ENCODE measurements at places on chromosomes 5 and 9. TPM values are rescaled to one million over a fixed set of nuclear protein-coding genes. Genes with fewer than 3 reads are reported as not detected.

DNA sequence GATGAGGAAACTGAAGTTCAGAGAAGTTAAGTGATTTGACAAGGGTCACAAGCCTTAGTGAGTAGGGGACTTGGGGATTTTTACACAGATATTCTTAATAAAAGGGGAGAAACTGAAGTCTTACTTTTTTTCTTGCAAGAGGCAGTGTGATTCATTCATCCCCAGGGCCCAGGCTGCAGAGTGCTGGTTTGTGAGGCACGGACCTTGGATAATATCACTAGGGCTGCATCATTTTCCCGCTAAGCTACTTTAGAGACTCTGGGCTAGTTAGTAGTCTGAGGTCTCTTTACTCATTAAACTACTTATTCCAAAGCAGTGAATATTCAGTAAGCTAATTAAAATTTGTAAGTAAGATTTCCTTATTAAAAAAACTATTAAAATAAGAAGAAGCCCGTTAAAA lies 195.0 kb downstream of the PBX3 start:
- no peak for DNase-seq
- no peaks in the 10 kb centered on the region for H3K4me1 ChIP-seq
- H3K4me3 ChIP-seq: no peak overlapping the region
- no peak overlapping the region for H3K27ac ChIP-seq
- no peaks in the 10 kb centered on the region for H3K36me3 ChIP-seq

The OBP2B gene
- not detected for polyA plus RNA-seq

DNA sequence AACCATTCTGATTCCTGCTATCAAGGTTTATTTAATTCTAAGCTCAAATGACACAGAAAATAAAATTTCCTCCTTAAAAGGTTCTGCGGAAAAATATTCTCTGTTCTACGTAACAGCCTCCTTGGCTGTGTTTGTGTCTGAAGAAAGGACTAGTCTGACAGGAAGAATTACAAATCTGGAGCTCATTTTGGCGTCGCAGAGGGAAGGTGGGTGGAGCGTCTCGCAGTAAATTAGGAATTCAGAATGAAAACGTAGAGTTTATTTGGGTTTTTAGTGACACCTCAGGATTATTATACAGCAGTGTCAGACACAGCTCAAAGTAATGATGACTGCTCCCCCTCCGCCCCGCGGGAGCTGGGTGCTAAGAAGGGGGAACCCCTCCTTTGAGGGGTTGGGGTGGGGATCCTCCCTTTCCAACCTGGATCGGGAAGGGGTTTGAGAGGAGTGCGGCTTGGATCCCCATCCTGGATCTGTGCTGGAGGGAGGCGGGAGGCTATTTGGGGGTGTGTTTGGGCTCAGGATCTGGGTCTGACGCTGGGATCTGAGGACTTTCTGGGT lies 933 bp upstream of the TGFBR1 start:
- H3K36me3 ChIP-seq: no peaks in the 10 kb centered on the region
- no peak for DNase-seq
- peak overlapping the region; percentile 96 for H3K27ac ChIP-seq
- no peaks in the 10 kb centered on the region for H3K27me3 ChIP-seq
- peaks cover 38% of the 10 kb centered on the region for H3K4me1 ChIP-seq
- peak overlapping the region; percentile 36 for H3K4me3 ChIP-seq

- H3K4me3 ChIP-seq: no peak overlapping the region
- peaks cover 5% of the 10 kb centered on the region for H3K4me1 ChIP-seq
- H3K27me3 ChIP-seq: no peaks in the 10 kb centered on the region
- H3K36me3 ChIP-seq: peaks cover 46% of the 10 kb centered on the region
- DNase-seq: no peak
These were observed 61.8 kb downstream of the ERAP1 start for GRCh38 chr5:96745844-96746531.

The TMEM252 gene
- polyA plus RNA-seq: not detected

DNA sequence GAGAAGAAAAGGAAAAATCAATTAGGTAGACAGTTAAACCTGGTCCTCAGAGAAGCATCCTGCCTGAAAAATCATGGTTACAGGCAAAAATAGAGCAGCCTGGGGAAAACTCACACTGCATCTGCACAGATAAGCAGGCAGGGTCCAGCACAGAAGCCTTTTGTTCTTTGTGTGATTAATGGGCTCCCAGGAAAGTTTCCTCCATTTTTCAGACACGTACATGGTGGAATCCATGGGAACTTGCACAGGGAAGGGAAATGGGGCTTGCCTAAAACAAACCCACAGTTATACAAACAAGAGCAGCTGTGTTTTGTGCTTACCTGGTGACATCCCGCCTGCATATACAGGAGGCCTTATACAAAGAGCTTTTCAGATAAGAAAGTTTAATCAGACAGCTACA lies 243.9 kb upstream of the ATP10B start:
- H3K4me3 ChIP-seq: no peak overlapping the region
- no peaks in the 10 kb centered on the region for H3K4me1 ChIP-seq
- DNase-seq: no peak
- H3K36me3 ChIP-seq: no peaks in the 10 kb centered on the region

GRCh38 chr9:114824110-114824509 lies 18.3 kb upstream of the TNFSF15 start:
- H3K27me3 ChIP-seq: no peaks in the 10 kb centered on the region
- no peak for DNase-seq
- no peak overlapping the region for H3K4me3 ChIP-seq
- H3K27ac ChIP-seq: no peak overlapping the region

GRCh38 chr5:147434049-147434448 lies 75.8 kb downstream of the DPYSL3 start:
- DNase-seq: no peak
- no peak overlapping the region for H3K4me3 ChIP-seq
- no peaks in the 10 kb centered on the region for H3K36me3 ChIP-seq
- no peaks in the 10 kb centered on the region for H3K27me3 ChIP-seq

The DMRT1 gene
- not detected for polyA plus RNA-seq

- peaks cover 5% of the 10 kb centered on the region for H3K27me3 ChIP-seq
- H3K4me1 ChIP-seq: peaks cover 45% of the 10 kb centered on the region
- DNase-seq: no peak
- peak overlapping the region; percentile 67 for H3K4me3 ChIP-seq
These were observed 455.3 kb downstream of the RAB3C start for GRCh38 chr5:59037941-59038797.

DNA sequence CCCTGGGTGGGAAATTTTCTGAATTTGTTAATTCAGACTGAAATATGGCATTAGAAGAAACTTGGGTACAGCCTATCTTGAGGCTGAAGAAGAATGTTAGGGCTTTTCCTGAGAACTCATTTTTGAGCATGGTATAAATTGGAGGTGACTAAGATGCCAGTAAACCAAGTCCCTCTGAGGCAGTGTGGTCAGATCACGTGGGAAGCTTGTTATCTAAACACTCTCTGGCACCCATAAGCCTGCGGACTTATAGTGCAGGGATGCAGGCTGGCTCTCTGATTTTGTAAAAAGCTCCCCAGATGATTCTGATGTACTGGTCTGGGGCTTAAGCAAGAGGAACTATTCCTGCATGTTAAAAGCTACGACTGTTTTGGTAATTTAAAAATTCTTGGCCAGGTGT lies 34.3 kb downstream of the MTMR12 start:
- no peak for DNase-seq
- H3K36me3 ChIP-seq: peaks cover 6% of the 10 kb centered on the region
- no peak overlapping the region for H3K27ac ChIP-seq
- no peaks in the 10 kb centered on the region for H3K27me3 ChIP-seq

DNA sequence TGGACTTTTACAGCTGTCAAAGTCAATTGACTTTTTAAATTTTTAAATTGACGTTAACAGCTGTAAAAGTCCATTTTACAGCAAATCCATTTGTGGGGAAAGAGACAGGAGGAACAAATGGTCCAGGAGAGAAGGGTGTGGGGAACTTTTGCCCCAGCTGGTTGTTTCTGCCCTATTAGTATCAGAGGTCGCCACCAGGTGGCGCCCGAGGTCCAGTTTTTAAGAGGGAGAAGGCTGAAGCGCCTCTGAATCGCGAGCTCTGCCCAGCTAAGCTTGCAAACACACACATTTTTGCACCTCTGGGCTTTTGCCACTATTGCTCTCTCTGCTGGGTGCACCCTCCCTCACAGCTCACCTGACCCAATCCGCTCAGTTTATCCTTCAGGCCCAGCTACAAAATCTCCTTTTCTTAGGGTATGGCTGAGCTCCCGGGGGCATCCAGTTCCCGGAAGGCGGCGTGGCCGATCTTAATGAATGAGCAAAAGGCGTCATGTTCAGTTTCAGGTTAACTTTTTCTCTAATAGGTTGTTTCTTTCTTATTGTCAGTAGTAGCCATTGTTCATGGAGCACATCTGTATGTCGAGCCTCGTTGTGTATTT lies 6.3 kb upstream of the TTLL11 start:
- no peaks in the 10 kb centered on the region for H3K4me1 ChIP-seq
- H3K27me3 ChIP-seq: no peaks in the 10 kb centered on the region
- H3K4me3 ChIP-seq: no peak overlapping the region
- no peak for DNase-seq
- no peak overlapping the region for H3K27ac ChIP-seq

GRCh38 chr5:75558981-75559632 lies 47.4 kb downstream of the POLK start:
- no peak for DNase-seq

GRCh38 chr5:103923616-103924168 lies 361.1 kb upstream of the NUDT12 start:
- H3K4me1 ChIP-seq: no peaks in the 10 kb centered on the region
- H3K27ac ChIP-seq: no peak overlapping the region
- H3K27me3 ChIP-seq: no peaks in the 10 kb centered on the region

- H3K27ac ChIP-seq: peak overlapping the region; percentile 13
- no peak for DNase-seq
- no peak overlapping the region for H3K4me3 ChIP-seq
These were observed 251.3 kb downstream of the GAS1 start for GRCh38 chr9:86695910-86696424.

DNA sequence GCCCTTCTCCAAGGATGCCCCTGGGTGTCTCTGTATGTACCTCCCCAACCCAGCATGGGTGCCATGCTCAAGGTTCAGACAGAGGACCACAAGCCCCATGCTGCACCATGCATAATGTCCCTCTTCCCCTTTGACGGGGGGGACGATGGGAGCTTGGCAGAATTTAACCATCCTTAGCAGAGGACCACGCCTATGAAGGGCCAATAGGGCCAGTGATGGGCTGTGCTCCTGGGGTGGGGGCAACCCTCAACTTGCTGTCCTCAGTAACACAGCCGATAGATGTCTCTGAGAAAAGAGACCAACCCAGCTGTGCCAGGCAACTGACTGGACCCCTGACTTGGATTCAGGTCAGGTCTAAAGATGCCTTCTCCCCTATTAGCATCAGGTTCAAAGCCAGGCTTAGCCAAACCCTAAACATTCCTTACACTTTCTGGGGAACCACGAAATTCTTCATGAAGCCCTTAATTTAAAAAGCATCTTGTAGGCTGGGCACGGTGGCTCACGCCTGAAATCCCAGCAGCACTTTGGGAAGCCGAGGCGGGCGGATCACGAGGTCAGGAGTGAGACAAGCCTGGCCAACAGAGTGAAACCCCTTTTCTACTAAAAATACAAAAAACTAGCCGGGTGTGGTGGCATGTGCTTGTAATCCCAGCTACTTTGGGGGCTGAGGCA lies 20.7 kb upstream of the JADE2 start:
- H3K27me3 ChIP-seq: no peaks in the 10 kb centered on the region
- no peaks in the 10 kb centered on the region for H3K36me3 ChIP-seq
- H3K4me3 ChIP-seq: no peak overlapping the region
- no peak overlapping the region for H3K27ac ChIP-seq

The IFNA13 gene
- not detected for polyA plus RNA-seq

DNA sequence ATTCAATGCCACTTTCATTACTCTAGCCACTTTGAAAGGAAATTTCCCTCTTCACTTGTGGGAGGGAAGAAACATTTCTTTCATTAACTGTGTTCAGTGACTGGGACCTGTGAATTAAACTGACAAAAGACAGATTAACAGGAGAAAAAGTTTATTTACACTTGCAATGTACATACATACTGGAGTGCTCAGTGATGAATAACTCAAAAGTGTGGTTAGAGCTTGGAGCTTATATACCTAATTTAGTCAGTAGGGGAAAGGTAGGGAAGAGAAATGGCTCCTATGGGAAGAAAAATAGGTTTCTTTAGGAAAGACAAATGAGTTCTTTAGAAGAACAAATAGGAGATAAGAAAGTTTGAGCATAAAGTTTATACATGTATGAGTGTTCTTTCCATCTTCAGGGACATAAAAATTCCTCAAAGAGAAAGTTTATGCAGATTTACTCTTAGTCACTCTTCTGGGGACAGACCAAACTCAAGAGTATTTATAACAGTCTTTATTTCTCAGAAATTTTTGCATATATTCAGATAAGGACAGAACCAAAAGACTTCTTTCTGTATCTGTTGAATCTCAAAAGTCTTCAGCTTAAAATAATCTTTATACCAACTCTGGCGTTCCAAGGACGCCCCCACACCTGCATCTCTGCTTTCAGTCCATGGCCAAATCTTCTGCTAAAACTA lies 120.0 kb upstream of the RAI14 start:
- H3K4me1 ChIP-seq: peaks cover 12% of the 10 kb centered on the region
- no peak for DNase-seq
- no peaks in the 10 kb centered on the region for H3K36me3 ChIP-seq

DNA sequence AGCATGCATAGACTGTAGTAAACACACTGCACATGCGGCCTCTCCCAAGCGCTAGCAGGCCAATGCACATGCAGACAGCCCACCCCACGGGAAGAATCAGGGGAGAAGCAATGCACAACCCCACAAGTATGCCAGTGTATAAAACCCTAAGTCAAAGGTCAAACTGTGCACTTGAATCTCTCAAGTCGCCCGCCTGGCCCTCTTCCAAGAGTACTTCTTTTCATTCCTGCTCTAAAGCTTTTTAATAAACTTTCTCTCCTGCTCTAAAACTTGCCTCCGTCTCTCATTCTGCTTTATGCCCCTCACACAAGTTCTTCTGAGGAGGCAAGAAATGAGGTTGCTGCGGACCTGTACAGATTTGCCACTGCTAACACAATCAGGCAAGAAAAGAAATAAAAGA lies 50.4 kb downstream of the PTPDC1 start:
- DNase-seq: no peak
- H3K27ac ChIP-seq: peak overlapping the region; percentile 31
- H3K36me3 ChIP-seq: no peaks in the 10 kb centered on the region
- H3K4me3 ChIP-seq: no peak overlapping the region
- H3K4me1 ChIP-seq: peaks cover 36% of the 10 kb centered on the region
- H3K27me3 ChIP-seq: no peaks in the 10 kb centered on the region

The GKAP1 gene
- polyA plus RNA-seq: 0.18 TPM

DNA sequence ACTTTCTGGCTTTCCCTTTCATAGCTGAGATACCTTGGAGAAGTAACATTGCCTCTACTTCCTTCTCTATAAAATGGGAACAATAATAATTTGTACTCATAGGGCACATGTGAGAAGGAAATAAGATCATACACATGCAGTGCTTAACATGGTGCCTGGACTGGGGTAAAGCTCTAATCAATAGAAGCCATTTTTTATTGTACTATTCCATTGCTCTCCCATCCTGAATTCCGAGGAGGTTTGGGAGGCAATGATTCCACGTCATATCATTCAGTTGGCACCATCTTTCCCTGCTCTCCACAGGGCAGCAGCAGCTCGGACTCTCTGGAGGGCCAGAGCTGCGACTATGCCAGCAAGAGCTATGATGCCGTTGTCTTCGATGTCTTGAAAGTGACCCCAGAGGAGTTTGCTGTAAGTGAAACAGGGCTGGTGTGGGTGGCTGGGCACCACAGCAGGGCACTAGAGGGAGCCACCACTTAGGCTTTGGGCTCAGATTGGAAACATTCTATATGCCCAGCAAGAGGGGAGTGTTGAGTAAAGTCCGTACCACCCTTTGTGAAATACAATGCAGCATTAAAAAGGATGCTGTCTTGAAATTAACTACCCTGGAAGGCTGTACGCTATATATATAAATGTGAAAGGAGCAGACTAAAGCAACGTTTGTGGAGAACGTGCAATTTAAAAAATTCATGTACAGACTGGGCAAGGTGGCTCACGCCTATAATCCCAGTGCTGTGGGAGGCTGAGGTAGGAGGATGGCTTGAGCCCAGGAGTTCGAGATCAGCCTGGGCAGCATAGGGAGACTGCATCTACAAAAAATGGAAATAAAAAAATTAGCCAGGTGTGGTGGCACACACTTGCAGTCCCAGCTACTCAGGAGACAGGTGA lies 51.2 kb downstream of the RALGPS1 start:
- no peaks in the 10 kb centered on the region for H3K27me3 ChIP-seq
- no peaks in the 10 kb centered on the region for H3K36me3 ChIP-seq
- no peak overlapping the region for H3K27ac ChIP-seq

All from keratinocyte (primary cell).